ENCODE measurements at places on chromosomes 3 and 15. TPM values are rescaled to one million over a fixed set of nuclear protein-coding genes. Genes with fewer than 3 reads are reported as not detected.

Gene PLOD2
- 1,580 TPM for total RNA-seq

Gene CCR1
- not detected for total RNA-seq

Gene TCF12
- total RNA-seq, result 38.9 TPM

Gene TGM4
- not detected for total RNA-seq

Gene CFAP20DC
- 2.7 TPM for total RNA-seq

Gene PPP1R2
- 69.5 TPM for total RNA-seq

Gene POPDC2
- 0.59 TPM for total RNA-seq

Gene CHRNA3
- total RNA-seq, result not detected

Gene C3orf22
- total RNA-seq, result not detected

Gene NSUN3
- total RNA-seq, result 11.2 TPM

Gene SLC22A13
- 1.6 TPM for total RNA-seq

Gene MINDY2
- 36.4 TPM for total RNA-seq

Gene ARHGAP11A
- 3.9 TPM for total RNA-seq

Gene LMAN1L
- not detected for total RNA-seq

Gene GRAMD2A
- 0.30 TPM for total RNA-seq

Gene TYRO3
- 9.6 TPM for total RNA-seq

Gene TNFAIP8L3
- 6.6 TPM for total RNA-seq

Gene RPS27L
- 170 TPM for total RNA-seq

Gene ALDH1A2
- total RNA-seq, result 0.30 TPM

Gene ASB14
- 0.05 TPM for total RNA-seq

Gene LMOD3
- not detected for total RNA-seq

Gene SYNPR
- not detected for total RNA-seq

Gene APOD
- not detected for total RNA-seq

Gene ILDR1
- total RNA-seq, result not detected

Data from smooth muscle cell of the umbilical artery (primary cell).